ENCODE measurements at places on chromosomes 1 and 21. TPM values are rescaled to one million over a fixed set of nuclear protein-coding genes. Genes with fewer than 3 reads are reported as not detected.
A peak's percentile ranks its signal among the peaks of the same experiment; 100 is the strongest.

GRCh38 chr1:110207831-110208230, 2.3 kb upstream of the KCNC4 start:
- no peak overlapping the region for H3K4me3 ChIP-seq
- no peak overlapping the region for H3K27ac ChIP-seq
- H3K27me3 ChIP-seq: peaks cover 2% of the 10 kb centered on the region

- no peak for DNase-seq
- H3K4me3 ChIP-seq: no peak overlapping the region
- peaks cover 23% of the 10 kb centered on the region for H3K4me1 ChIP-seq
Observed at GRCh38 chr1:32327204-32327603, 8.8 kb downstream of the MARCKSL1 start.

DNA sequence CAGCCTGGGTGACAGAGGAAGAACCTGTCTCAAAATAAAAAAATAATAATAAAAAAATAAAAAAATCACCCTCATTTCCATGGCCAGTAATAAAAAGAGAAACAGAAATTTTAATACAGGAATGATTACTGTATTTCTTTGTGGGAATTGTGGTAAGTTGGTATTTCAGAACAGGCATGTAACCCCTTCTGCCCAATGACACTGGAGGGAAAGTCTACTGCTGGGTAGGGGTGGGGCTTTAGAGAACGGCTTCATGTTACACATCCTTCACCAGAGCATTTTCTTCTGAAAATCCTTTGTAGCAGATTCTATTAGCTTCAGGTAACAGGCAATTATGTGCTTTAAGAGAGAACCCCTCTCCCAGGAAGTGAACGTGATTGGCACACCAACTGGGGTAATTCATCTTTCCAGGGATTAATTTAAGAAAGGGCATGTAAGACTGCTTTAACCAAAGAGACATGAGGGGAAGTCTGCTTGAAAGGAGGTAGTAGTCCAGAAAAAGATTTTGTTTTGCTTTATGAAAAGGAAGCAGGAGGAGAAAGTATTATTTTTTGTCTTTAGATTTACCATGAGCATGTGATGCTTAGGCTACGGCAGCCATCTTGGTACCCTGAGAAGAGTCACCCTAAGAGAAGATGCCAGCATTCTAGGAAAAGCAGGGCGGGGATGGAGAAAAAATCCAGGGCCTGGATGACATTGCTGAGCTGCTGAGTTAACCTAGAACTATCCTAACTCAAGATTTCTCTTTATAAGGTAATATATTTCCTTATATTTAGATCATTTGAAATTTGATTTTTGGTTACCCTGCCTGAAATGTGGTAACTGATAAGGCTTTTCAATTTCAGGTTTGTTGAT, 57.7 kb upstream of the DPT start:
- no peak for DNase-seq
- H3K4me3 ChIP-seq: no peak overlapping the region
- H3K4me1 ChIP-seq: no peaks in the 10 kb centered on the region

DNA sequence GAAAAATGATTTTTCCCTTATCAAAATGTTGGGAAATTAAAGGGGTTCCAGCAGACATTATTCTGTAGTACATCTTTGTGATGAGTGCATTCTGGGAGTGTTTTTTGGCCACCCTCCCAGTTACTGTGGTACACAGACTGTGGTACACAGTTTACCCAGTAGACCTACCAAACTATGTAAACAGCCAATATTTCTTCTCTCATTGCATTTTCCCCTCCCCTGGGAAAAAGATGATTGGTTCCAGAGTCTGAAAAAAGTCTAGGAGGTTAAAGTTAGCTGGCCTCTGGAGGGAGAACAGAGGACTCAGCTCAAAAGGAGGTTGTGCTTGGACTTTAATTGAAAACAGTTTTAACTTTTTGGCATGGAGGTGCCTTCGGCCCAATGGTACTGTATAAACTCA, 42.5 kb downstream of the PGM1 start:
- peaks cover 78% of the 10 kb centered on the region for H3K36me3 ChIP-seq
- DNase-seq: no peak
- no peaks in the 10 kb centered on the region for H3K4me1 ChIP-seq
- no peak overlapping the region for H3K4me3 ChIP-seq
- no peaks in the 10 kb centered on the region for H3K27me3 ChIP-seq

- peaks cover 38% of the 10 kb centered on the region for H3K4me1 ChIP-seq
- peaks cover 19% of the 10 kb centered on the region for H3K36me3 ChIP-seq
- peak overlapping the region; percentile 87 for H3K4me3 ChIP-seq
- H3K27ac ChIP-seq: peak overlapping the region; percentile 70
- no peak for DNase-seq
- no peaks in the 10 kb centered on the region for H3K27me3 ChIP-seq
Observed at GRCh38 chr1:1272341-1273208, 1.1 kb downstream of the UBE2J2 start.

DNA sequence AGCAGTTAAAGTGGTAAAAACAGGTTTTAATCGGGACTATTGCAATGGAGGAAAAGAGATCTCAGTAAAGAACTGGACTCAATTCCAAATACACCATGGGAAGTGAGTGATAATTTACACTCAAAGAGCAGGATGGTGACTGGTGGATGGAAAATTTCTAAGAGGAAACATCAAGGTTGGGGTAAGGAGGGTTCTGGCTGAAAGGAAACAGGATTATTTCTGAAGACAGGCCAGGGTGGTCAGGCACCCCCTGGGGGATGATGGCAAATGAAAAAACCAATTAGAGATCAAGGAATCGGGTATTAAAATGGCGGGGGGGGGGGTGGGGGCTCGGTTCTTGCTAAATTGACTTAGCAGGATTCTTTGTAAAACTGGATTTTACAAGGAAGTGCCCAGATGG, 12.3 kb upstream of the HSD11B1 start:
- H3K4me1 ChIP-seq: peaks cover 4% of the 10 kb centered on the region
- H3K36me3 ChIP-seq: no peaks in the 10 kb centered on the region
- H3K27ac ChIP-seq: no peak overlapping the region
- H3K27me3 ChIP-seq: peaks cover 5% of the 10 kb centered on the region

GRCh38 chr1:157034137-157034800, 11.3 kb downstream of the ARHGEF11 start:
- H3K27ac ChIP-seq: no peak overlapping the region
- H3K36me3 ChIP-seq: no peaks in the 10 kb centered on the region
- no peak overlapping the region for H3K4me3 ChIP-seq
- no peak for DNase-seq

GRCh38 chr1:178784131-178784536, 59.1 kb downstream of the RALGPS2 start:
- no peaks in the 10 kb centered on the region for H3K27me3 ChIP-seq
- peaks cover 78% of the 10 kb centered on the region for H3K36me3 ChIP-seq
- H3K4me3 ChIP-seq: peak overlapping the region; percentile 8
- H3K27ac ChIP-seq: peak overlapping the region; percentile 81
- no peak for DNase-seq
- H3K4me1 ChIP-seq: peaks cover 76% of the 10 kb centered on the region

DNA sequence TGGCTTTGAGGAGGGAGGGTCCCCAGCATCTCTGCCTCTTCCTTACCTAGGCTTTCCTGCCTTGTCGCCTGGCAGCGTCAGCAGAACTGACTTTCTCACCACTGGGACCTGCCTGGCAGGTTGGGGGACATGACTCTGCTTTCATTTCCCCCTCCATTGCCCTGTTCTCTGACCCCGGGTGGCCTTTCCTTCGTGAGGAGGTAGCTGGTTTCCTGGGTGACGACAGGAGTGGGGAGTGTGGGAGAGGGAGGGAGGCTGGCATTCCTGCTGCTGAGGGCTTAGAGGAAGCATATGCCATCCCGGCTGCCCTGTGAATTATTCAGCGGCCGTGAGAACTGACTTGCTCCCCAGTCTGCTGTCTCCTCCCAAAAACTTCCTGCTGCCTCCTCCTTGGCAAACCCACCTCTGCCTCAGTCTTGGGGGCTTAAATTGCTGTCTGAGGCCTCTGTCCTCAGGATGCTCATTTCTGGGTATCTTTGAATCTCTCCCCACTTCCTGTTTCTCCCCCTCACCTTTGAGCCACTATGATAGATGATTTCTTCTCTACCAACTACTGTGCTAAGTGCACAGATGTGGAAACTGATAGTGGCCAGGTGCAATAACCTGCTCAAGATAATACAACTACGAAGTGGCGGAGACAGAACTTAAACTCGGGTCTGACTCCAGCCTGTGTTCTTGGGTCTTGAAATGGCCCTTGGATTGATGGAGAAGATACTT, 182.0 kb upstream of the CSF3R start:
- peaks cover 14% of the 10 kb centered on the region for H3K27me3 ChIP-seq
- H3K27ac ChIP-seq: no peak overlapping the region
- H3K4me1 ChIP-seq: peaks cover 13% of the 10 kb centered on the region
- H3K36me3 ChIP-seq: no peaks in the 10 kb centered on the region
- DNase-seq: no peak

DNA sequence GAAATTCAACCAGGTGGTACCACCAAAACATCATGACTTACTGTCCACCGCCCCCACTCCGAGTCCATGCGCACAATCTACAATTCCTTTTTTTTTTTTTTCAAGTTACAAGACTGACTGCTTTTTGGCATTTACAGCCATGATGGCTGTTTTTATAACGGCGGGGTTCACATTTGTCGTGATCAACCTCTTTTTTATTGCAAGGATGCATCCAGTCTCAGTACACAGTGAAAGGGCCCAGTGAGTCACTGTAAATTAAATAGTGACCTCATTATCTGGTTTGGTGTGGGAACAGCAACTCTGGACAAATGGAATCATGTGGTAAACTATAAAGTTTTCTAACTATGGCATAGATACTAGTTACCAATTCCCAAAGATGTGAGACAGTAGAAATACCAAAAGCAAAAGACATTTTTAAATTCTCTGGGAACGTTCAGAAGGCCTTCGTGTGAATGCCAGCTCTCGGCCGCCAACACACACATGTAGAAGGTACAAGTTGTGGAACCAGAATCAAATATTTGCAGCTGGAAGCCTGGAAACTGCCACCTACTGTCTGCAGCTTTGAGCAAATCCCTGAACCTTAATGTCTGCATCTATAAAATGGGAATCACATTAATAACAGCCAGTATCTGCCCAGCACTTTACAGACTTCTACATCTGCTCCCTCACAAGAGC, 4.9 kb downstream of the GLIS1 start:
- no peak overlapping the region for H3K4me3 ChIP-seq
- peaks cover 5% of the 10 kb centered on the region for H3K4me1 ChIP-seq
- no peak overlapping the region for H3K27ac ChIP-seq
- no peaks in the 10 kb centered on the region for H3K36me3 ChIP-seq
- no peak for DNase-seq

DNA sequence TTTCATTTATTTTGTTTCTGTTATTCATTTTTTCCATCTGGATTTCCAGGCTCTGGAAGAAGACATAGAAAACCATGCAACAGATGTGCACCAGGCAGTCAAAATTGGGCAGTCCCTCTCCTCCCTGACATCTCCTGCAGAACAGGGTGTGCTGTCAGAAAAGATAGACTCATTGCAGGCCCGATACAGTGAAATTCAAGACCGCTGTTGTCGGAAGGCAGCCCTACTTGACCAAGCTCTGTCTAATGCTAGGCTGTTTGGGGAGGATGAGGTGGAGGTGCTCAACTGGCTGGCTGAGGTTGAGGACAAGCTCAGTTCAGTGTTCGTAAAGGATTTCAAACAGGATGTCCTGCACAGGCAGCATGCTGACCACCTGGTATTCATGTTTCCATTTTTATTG, 63.5 kb upstream of the BMP8A start:
- H3K27ac ChIP-seq: no peak overlapping the region
- no peak overlapping the region for H3K4me3 ChIP-seq
- H3K4me1 ChIP-seq: no peaks in the 10 kb centered on the region
- DNase-seq: no peak
- H3K27me3 ChIP-seq: no peaks in the 10 kb centered on the region
- H3K36me3 ChIP-seq: peaks cover 89% of the 10 kb centered on the region

GRCh38 chr1:225445639-225446594, 18.1 kb upstream of the LBR start:
- no peaks in the 10 kb centered on the region for H3K27me3 ChIP-seq
- no peaks in the 10 kb centered on the region for H3K36me3 ChIP-seq
- DNase-seq: no peak
- peak overlapping the region; percentile 90 for H3K27ac ChIP-seq
- H3K4me3 ChIP-seq: peak overlapping the region; percentile 75
- H3K4me1 ChIP-seq: peaks cover 52% of the 10 kb centered on the region

DNA sequence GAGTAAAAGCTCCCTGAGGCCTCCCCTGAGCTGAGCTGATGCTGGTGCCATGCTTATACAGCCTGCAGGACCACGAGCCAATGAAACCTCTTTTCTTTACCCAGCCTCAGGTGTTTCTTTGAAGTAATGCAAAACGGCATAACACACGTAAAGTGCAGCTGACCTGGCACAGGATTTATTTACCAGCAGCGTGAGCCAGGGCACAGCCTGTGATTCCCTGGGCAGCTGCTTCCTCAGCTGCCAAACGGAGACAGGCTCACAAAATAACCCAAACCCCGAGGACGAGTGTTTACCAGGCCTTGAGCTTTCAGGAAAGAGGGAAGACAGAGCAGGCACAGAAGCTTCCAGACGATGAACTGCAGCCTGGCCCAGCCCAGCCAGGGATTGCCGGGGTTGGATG, 120.6 kb upstream of the ARHGEF16 start:
- no peaks in the 10 kb centered on the region for H3K36me3 ChIP-seq
- no peak overlapping the region for H3K27ac ChIP-seq
- H3K27me3 ChIP-seq: no peaks in the 10 kb centered on the region
- H3K4me1 ChIP-seq: no peaks in the 10 kb centered on the region
- no peak for DNase-seq
- H3K4me3 ChIP-seq: no peak overlapping the region

- DNase-seq: no peak
- H3K36me3 ChIP-seq: no peaks in the 10 kb centered on the region
- H3K4me1 ChIP-seq: no peaks in the 10 kb centered on the region
- H3K27ac ChIP-seq: no peak overlapping the region
- H3K27me3 ChIP-seq: no peaks in the 10 kb centered on the region
- H3K4me3 ChIP-seq: no peak overlapping the region
Observed at GRCh38 chr1:81186261-81186660, 614.5 kb upstream of the ADGRL2 start.

DNA sequence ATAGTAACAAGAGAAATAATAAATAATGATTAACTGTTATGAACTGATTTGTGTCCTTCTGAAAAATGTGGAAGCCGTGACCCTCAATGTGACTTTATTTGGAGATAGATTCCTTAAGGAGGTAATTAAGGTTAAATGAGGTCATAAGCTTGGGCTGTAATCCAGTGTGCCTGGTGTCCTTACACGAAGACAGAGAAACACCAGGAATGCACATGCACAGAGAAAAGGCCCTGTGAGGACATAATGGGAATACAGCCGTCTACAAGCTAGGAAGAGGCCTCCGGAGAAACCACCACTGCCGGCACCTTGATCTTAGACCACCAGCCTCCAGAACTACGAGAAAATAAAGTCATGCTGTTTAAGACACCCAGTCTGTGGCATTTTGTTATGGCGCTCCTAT, 215.9 kb downstream of the NEGR1 start:
- H3K36me3 ChIP-seq: no peaks in the 10 kb centered on the region
- no peaks in the 10 kb centered on the region for H3K4me1 ChIP-seq
- DNase-seq: no peak
- no peak overlapping the region for H3K27ac ChIP-seq
- H3K4me3 ChIP-seq: no peak overlapping the region
- H3K27me3 ChIP-seq: no peaks in the 10 kb centered on the region

PADI4 gene
- total RNA-seq: 0.29 TPM

PTPN22 gene
- 26.1 TPM for total RNA-seq

ARID4B gene
- total RNA-seq: 78.5 TPM

DYRK1A gene
- total RNA-seq: 93.4 TPM

SYTL1 gene
- 76.0 TPM for total RNA-seq

CORT gene
- 0.22 TPM for total RNA-seq

TRPM2 gene
- total RNA-seq: 2.4 TPM

SPATA21 gene
- not detected for total RNA-seq

ADCY10 gene
- 0.20 TPM for total RNA-seq

LAMC2 gene
- not detected for total RNA-seq
